Epithelial cell of proximal tubule (primary cell): ENCODE measurements at places on chromosomes 6 and 20.

- DNase-seq: no peak
Observed at GRCh38 chr6:1574890-1575209, 34.9 kb upstream of the FOXC1 start.

DNA sequence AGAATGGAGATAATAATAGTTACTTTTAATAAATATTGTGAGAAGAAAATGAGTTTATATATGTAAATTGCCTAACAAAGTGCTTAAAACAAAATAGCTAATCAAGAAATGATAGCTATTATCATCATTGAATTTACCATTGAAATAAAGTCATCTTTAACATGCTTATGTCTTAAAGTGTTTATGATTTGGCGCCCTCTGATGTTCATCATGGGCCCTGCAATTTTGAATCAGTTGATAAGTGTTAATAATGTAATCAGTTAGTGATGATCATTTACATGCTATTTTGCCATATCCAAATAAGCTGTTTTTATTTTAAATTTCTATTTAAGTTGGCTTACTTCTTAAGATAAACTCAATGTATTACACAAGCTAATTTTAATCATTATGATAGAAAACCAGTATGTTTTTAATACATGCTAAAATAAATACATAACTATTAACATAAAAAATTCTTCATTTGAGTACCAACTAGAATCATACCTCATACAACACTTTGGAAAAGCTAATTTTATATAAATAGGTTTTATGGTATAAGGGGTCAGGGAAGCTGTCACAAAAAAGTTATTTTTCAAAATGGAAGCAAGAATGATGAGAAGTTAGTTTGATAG, 39.2 kb upstream of the TPD52L1 start:
- no peak for DNase-seq

- no peak for DNase-seq
Observed at GRCh38 chr6:157133856-157134255, 189.5 kb downstream of the TMEM242 start.

- DNase-seq: peak; percentile 51
Observed at GRCh38 chr20:45088247-45088646, 12.7 kb downstream of the KCNS1 start.

DNA sequence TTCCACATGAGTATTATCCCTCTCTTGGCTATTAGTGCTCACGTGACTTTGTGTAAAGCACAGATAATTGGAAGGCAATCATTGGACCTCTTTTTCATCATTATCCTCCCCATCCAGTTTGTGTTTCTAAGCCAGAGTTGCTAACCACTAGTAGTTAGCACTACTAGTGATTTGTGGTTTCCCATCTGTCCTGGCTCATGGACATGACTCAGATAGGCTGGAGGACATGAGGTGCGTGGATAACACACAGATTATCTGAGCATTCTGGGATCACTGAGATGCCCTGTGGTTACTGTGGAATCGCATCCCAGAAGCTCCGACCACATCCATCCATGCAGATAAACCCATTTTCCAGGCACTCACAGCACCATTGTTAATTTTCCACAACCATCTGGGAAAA, 123.8 kb upstream of the NAA20 start:
- no peak for DNase-seq

DNA sequence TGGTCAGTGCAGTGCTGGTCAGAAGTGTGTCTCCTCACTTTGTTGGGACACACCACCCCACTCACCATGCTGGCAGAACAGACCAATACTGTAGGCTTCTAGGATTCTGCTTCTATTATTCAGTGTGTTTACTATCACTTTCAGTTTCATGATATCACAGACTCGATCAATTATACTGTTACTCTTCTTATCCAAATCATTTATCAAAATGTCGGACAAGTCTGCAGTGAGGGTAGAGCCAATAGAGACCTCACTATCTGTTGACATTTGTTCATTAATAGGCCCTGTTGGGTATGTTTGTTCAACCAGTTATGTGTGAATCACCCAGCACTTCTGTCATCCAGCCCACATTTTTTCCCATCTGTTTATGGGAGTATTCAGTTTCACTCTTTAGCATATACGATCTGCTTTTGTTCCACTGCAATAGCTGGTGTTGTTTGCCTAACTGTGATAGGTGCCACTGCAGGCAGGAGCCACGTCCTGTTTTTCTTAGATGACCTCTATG, 140.1 kb downstream of the NRN1 start:
- peak; percentile 31 for DNase-seq

DNA sequence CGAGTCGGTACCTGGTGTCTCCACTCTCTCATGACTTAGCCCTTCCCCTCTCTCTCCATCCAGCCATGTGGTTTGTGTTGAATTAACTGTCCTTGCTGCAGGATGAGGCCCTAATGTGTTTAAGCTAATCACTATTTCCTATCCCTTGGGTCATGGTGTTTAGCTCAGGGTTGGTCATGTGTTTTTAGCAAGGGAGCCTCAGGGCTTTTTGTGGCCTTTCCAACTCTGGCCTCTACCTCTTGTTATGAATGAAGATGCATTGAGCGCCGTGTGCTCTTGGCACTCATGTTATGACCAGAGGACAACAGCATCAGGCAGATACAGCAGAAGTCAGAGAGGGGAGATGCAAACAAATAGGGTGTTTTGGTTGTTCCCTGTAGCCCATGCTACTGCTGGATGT, 674.2 kb upstream of the FLRT3 start:
- no peak for DNase-seq

GRCh38 chr6:43943781-43944250, 173.8 kb downstream of the VEGFA start:
- no peak for DNase-seq
